ENCODE measurements at places on chromosomes 2 and 18. TPM values are rescaled to one million over a fixed set of nuclear protein-coding genes. Genes with fewer than 3 reads are reported as not detected.
A peak's percentile ranks its signal among the peaks of the same experiment; 100 is the strongest.

- no peak for DNase-seq
These were observed 146.5 kb upstream of the MGAT5 start for GRCh38 chr2:134107402-134107801.

GRCh38 chr2:240429341-240429871, 6.1 kb upstream of the GPC1 start:
- DNase-seq = no peak

DNA sequence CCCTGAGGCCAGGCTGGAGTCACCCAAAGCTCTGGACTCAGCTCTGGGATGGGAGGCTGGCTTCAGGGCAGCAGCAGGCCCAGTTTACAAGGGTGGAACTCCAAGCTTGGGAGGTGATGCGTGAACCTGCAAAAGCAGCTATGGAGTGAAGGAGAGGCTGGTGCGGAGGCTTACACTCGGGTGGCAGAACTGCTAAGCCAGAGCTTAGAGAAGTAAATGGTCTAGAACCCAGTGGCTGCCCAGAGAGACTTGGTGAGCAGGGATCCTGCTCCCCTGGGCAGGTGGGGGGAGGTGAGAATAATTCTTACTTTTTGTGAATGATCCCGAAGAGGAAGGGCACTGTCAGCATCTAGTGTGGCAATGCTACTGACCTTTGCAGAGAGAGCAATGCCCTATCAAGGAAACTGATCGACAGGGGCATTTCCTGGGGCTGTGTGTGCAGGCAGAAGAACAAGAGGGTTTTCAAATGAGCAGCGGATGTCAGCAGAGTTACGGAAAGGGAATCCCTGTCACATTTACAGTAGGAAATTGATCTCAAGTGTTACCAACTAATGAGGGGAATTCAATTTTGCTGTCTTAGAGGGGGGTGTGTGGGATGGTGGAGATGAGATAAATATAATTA, 80.4 kb downstream of the TGFA start:
- no peak for DNase-seq

The C2orf72 gene
- 13.0 TPM for total RNA-seq

DNA sequence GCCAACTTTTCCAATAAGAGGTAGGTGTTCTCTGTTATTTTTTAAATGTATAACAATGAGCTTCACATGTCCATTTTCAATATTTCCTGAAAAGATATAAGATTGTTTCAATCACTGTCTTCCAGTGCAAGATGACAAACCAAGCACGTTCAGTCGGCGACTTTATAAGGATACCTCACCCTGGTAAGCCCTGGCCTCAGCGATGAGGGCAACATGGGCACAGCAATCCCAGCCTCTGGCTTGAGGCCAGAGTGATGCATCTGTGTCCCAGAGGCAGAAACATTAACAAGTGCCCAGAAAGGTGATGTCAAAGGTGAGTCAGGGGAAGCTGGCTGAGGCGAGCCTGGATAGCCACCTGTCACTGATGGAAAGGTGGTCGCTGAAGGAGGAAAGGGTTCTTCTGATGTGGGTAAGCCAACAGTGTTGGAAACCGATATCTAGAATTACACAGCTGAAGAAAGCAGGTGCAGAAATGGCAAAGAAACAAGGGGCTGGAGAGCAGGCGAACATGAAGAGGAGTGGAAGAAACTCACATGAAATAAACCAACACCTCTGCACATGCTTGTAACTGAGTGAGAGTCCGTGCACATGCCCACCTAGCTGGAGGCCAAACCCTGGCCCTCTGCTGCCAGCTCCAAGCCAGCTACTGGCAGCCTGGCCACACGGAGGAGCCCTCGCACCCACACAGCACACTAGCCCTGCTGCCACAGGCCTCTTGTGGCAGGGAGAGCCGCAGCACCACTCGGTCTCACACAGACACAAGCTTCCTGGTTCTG, 65.5 kb downstream of the FBXO15 start:
- DNase-seq = no peak

DNA sequence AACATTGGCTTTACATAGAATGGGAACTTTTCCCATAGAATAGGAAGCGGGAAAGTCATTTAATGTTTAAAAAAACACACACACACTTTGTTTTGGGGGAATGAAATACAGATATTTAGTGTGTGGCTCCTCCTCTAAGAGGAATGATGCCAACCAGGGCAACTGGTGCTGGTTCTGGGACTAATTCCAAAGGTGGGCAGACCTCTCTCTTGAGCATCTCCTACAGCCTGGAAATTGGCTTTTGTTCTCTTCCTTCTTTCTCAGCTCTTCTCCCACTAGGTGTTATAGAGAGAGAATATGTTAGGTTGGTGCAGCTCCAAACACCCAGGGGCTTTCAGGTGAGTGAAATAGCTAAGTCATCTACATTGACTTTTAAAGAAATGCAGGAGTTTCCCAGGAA, 190.1 kb downstream of the RAD51AP2 start:
- DNase-seq = no peak

- DNase-seq = peak; percentile 39
These were observed 90.0 kb downstream of the CDH2 start for GRCh38 chr18:28086670-28087552.

DNA sequence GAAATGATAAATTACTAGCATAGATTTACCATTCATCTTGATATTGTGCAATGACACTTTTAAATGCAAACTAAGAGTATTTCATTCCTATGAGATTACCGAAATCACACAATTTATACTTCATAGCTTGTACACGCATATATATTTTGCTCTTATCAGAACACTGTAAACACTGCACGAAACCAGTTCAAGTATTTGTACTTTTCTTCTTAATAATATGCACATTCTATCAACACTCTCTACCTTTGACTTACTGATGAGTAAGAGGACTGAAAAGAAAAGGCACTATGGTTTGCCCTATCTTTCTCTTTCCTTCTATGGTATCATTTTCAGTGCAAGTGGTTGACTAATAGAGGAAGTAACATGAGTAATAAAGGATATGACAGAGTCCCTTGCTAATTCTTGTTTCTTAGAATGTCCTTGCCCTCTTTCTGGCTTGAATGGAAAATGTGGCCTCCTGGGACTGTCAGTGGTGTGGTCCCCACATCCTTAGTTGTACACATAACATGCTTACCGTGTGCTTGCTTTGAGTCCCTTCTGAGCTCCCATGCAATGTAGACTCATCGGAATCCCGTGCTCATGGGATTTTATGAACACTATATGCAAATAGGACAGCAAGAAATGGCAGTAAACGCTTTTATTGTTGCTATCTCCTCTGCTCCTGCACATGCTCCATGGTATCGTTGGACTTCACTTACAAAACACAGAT, 363.5 kb upstream of the TNP1 start:
- DNase-seq = no peak

GRCh38 chr2:20452551-20452950, 5.7 kb downstream of the RHOB start:
- no peak for DNase-seq

The VAMP8 gene
- total RNA-seq = 108 TPM

DNA sequence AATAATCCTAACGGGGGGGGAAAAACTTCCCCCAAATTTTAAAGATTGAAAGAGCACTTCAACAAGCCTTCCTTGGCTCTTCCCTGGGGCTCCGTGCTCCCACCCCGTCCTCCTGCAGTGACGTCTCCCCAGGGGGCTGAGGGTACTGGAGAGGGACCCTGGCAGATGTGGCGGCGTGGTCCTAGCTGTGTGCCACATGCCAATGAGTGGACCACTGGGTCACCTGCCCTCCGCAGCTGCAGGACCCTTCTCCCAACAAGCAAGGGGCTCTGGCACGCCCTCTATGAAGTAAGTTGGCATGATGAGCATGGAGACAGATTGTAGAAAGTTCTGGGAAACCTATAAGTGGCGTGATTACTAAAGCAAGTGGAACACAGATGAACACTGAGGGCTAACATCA, 46.7 kb downstream of the PXDN start:
- DNase-seq = no peak

DNA sequence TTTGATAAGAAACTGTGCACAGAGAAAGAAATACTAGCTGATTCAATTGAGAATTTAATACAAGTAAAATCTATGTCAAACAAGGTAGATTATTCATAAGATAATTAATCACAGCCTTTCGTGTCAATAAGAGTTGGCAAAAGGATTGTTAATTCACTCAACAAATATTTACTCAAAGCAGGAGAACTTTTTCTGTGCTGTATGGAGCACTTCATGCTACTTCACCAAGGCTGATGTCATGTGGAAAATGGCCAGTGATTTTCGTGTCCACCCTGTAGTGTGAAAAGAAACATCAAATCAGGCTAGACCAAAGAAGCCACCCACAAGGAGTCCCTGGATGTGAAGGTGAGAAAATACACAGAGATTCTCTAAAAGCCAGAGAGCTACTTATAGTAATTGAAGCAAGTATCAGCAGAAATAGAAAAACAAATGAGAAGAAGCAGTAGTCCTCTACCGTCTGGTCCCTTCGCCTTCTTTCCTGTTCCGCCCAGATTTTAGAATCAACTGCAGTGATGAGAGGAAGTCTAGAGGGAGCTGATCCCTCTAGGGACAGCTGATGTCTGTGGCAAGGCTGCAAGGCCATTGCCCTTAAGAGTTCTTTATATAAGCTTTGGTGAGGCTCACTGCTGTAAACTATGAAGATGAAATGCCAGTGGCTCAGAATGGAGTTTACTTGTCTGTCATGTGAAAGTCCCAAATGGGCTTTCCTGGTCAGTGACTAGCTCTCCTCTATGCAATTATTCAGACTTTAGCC, 201.3 kb upstream of the APCDD1 start:
- DNase-seq = no peak

DNA sequence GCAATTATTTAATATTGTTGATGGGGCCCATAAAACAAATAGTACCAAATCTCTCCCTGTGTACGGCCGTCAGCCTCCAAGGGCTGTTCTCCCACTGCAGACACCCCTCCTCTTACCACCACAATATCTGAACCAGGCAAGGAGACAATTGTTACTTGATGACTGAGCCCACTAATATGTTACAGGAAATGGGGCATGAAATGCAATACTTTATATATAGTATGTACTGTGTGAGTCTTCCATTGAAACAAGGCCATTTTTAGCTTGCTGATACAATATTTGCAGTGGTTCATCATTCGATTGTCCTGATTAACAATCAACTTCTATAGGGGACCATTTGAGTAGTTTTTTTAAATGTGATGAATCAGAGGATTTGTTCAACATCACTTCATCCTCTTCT, 307.3 kb downstream of the GBX2 start:
- no peak for DNase-seq

GRCh38 chr2:59288771-59289170, 1047.6 kb upstream of the FANCL start:
- DNase-seq = no peak

The PMS1 gene
- 22.3 TPM for total RNA-seq

GRCh38 chr18:8609659-8610458, 622 bp downstream of the RAB12 start:
- no peak for DNase-seq

The PTPRN gene
- 0.09 TPM for total RNA-seq

The RAB11FIP5 gene
- 24.1 TPM for total RNA-seq

The AGFG1 gene
- 40.3 TPM for total RNA-seq

DNA sequence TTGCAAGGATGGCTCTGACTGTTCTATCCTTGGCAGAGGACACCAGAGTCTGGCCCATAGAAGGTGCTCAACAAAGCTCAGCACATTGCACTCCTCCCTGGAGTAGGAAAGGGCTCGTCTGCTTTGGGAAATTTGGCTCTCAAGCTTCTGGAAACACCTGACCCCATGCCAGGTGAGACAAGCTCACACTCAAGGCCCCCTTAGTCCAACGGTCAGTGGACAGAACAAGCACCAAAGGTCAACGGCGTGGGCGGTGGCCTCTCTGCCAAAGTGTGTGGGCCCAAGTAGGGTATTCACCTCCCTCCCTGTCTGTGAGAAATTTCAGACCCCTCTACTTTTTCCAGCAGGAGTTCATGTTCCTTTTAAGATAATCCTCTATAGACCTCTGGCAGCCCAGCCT, 2.0 kb upstream of the STEAP3 start:
- no peak for DNase-seq

GRCh38 chr2:1972948-1973347, 228.6 kb upstream of the PXDN start:
- DNase-seq = no peak

- DNase-seq = no peak
These were observed 47.8 kb downstream of the INPP4A start for GRCh38 chr2:98492441-98492840.

The AGXT gene
- not detected for total RNA-seq

DNA sequence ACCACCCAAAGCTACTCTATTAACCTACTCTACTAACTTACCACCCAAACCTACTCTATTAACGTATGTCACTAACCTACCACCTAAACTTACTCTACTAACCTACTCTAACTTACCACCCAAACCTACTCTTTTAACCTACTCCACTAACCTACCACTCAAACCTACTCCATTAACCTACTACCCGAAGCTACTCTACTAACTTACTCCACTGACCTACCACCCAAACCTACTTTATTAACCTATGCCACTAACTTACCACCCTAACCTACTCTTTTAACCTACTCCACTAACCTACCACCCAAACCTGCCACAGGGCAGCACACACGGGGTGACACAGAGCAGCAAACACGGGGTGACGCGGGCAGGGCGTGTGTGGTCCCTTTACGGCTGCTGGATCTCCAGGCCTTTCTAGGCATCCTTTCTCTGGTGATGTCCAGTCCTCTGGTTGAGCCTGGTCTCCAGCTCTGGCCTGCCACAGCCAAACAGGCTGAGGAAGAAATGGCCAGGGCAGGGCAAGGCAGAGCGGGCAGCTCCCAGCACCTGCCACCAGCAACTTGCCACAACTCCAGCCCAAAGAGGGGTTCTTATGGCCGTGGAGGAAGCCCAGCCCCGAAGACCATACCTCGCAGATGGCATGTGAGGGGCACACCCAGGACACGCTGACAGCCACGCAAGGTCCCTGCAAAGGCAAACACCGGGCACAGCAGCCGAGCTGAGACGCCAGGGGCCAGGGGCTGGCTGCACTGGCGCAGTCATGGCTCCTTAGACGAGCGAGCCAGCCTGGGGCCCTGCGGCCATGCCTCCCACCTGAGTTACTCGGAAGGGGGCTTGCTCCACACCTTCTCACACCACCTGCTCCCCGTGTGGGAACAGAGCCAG, 25.7 kb downstream of the PXDN start:
- no peak for DNase-seq

The HOXD10 gene
- 32.5 TPM for total RNA-seq

GRCh38 chr2:126635281-126635680, 20.7 kb upstream of the GYPC start:
- no peak for DNase-seq

DNA sequence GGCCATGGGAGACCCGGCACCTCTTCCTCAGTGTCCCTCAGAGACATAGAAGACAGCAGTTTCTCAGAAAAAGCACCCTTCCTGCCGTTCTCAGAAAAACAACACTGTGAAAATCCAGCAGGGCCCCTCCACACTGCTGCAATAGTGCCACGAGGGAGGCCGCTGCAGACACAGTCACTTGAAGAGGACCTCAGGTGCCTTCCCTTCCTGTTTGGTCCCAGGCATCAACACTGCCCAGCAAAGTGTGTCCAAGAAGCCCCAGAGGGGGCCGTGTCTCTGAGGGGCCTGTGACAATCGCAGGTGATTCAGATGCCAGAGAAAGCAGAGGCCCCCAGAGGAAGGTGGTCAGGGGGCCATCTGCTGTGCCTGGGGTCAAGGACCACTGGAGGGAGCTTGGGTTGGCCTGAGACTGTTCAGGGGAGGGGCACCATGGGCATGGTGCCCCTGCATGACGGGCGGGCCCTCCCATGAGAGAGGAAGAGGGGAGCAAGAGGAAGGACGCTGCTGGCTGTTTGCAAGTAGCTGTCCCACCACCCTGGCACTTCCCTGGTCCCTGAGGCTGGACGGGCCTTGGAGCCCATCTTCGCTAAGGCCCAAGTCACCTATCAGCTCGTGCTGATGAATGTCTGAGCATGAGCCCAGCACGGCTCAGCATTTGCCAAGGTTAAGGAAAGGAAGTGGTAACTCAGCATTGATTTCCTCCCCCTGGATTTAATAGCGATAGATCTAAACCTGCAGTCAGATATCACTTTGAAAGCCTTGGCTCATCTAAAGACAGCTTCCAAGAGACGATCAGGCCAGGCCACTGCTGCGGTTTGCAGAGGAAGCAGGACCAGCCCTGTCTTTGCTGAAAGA, 9.1 kb downstream of the TWIST2 start:
- DNase-seq = no peak

Data from prostate gland (tissue), 2 donors.